GM23248 (cell line): ENCODE measurements at places on chromosomes 2 and 18. TPM values are rescaled to one million over a fixed set of nuclear protein-coding genes. Genes with fewer than 3 reads are reported as not detected.
A peak's percentile ranks its signal among the peaks of the same experiment; 100 is the strongest.

- no peak for DNase-seq
- H3K4me3 ChIP-seq, result no peak overlapping the region
- H3K4me1 ChIP-seq, result no peaks in the 10 kb centered on the region
Observed at GRCh38 chr2:6449343-6449742, 416.4 kb downstream of the CMPK2 start.

DNA sequence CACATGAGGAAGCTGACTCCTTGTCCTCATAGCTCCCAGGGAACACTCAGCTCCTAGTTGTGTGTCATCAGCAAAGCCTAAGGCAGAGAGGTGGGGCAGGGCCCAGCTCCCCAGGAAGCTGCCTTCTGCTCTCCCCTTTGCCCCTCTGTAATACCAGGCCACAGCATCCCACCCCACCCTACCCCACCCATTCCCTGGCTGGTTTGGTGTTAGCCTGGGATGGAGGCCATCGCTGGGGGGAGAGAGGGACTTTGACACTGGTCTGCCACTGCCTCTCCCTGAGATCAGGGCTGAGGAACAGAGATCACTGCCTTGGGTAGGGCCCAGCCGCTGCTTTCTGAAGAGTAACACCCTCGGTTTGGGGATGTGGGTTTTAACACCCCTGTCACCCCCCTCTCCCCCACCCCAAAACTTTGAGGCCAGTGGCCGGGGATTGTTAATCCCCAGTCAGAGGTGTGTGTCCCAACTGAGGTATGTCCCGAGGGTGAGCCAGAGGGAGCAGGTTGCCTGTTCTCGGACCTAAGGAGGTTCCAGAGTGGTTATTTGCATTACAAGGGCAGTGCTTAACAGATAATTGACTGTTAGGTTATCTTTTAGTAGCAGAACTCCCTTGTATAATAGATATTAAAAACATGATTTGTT lies 41.4 kb downstream of the TET3 start:
- H3K27me3 ChIP-seq, result no peaks in the 10 kb centered on the region
- H3K36me3 ChIP-seq, result no peaks in the 10 kb centered on the region

- H3K4me1 ChIP-seq, result peaks cover 32% of the 10 kb centered on the region
- H3K27ac ChIP-seq, result no peak overlapping the region
- no peaks in the 10 kb centered on the region for H3K36me3 ChIP-seq
- H3K4me3 ChIP-seq, result no peak overlapping the region
- no peaks in the 10 kb centered on the region for H3K27me3 ChIP-seq
Observed at GRCh38 chr2:62151306-62151638, 44.6 kb upstream of the B3GNT2 start.

DNA sequence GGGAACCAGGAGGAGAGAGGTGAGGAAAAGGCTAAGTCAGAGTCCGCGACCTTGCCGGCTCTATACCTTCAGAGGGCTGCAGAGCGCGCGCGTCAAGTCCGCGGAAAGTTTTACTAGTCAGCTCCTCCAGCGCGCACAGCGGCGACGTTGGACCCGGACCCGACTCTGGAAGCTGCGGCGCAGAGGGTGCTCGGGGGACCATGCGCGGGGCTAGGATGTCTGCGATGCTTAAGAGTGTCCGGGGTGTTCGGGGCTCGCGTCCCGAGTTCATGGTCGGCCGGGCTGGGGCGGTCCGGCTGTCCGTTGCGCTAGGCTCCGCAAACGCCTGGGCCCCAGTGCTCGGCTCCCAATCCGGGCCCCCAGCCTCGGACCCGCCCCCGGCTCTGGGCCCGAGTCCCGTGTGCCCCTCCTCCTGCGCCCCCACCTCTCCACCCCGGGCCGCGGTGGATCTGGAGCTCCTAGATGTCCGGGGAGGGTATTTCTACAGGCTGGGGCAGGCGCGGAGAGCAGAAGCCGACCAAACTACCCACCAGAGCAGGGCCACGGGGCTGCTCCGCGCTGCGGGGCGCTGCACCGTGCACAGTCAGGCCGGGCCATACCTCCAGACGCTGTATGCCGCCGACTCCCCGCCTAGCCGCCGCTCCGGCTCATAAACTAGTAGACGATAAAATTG lies at the start of gene LBX2:
TSS of gene LBX2 (minus strand) at position 337 of the 673 bp plus-strand sequence. CDS start at position 271, 66 bp downstream.
- H3K27ac ChIP-seq, result no peak within 1 kb of the TSS
- H3K4me3 ChIP-seq, result peak within 1 kb of the TSS; percentile 68
- H3K36me3 ChIP-seq, result no peaks in the 10 kb centered on the region
- peak; percentile 63 for DNase-seq
- peaks cover 11% of the 10 kb centered on the region for H3K4me1 ChIP-seq
- no peaks in the 10 kb centered on the region for H3K27me3 ChIP-seq

- no peaks in the 10 kb centered on the region for H3K27me3 ChIP-seq
- H3K4me1 ChIP-seq, result peaks cover 30% of the 10 kb centered on the region
- no peak for DNase-seq
Observed at GRCh38 chr18:57747809-57748680, 55.1 kb downstream of the ATP8B1 start.

DNA sequence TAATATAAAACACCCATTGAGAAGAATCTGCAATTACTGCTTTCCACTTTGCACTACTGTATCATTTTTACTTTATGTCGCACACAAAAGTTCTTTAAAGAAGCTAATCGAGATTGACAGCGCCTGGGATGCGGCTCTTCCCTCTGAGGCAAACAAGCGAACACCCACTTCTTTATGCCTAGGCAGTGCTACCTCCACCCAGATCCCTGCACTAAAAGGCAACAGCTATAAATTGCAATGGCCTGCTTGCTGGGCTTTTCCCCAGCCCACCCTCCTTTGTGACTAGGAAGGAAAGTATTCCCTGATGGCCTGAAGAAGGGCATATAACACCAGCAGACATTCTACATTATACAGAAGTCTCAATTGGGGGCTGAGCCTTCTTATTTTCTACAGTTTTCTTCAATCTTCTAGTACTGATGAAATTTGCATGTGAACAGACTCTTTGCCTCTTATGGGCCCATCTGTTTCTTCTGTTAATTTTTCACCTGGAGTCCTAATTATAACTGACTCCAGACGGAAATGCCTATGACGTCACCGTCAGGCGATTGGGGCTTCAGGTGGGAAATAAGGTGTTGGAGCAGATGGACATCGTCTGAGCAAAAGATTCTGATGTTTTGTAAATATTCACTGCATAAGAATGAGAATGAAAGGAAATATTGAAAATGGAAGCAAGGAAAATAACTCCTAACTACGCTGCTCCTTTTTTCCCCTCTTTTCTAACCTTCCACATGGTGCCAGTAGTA lies 138.9 kb upstream of the DCC start:
- H3K4me3 ChIP-seq, result no peak overlapping the region
- no peak overlapping the region for H3K27ac ChIP-seq
- no peak for DNase-seq
- H3K36me3 ChIP-seq, result no peaks in the 10 kb centered on the region

GRCh38 chr18:48932822-48933510 lies 17.8 kb downstream of the SMAD7 start:
- H3K4me1 ChIP-seq, result peaks cover 92% of the 10 kb centered on the region
- peak; percentile 64 for DNase-seq
- H3K36me3 ChIP-seq, result peaks cover 4% of the 10 kb centered on the region; the same call in 1 of the 2 replicates
- H3K4me3 ChIP-seq, result peak overlapping the region; percentile 50
- H3K27ac ChIP-seq, result peak overlapping the region; percentile 87
- no peaks in the 10 kb centered on the region for H3K27me3 ChIP-seq

GRCh38 chr2:237039301-237040031 lies 46.2 kb upstream of the COPS8 start:
- no peak overlapping the region for H3K4me3 ChIP-seq
- H3K27ac ChIP-seq, result no peak overlapping the region
- no peaks in the 10 kb centered on the region for H3K4me1 ChIP-seq
- no peak for DNase-seq
- H3K36me3 ChIP-seq, result no peaks in the 10 kb centered on the region

DNA sequence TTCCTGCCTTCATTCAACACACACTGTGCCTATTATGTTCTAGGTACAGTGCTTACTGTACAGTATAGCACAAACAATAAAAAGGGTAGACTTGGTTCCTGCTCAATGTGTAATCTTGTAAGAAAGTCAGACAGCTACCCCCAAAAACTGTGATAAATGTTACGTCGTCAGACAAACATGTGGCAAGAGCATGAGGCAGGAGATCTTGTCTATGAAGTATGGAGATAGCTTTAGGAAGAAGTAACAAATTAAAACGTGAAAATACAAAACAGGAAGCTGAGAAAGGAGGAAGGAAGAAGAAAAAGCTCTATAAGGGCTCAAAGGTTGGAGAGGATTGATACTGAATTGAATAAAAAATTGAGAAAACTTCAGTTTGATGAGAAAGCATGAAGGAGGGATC lies 276.2 kb upstream of the HNRNPA3 start:
- DNase-seq, result no peak
- no peaks in the 10 kb centered on the region for H3K36me3 ChIP-seq
- peaks cover 25% of the 10 kb centered on the region; the same call in 1 of the 2 replicates for H3K27me3 ChIP-seq
- H3K4me1 ChIP-seq, result no peaks in the 10 kb centered on the region
- no peak overlapping the region for H3K4me3 ChIP-seq

DNA sequence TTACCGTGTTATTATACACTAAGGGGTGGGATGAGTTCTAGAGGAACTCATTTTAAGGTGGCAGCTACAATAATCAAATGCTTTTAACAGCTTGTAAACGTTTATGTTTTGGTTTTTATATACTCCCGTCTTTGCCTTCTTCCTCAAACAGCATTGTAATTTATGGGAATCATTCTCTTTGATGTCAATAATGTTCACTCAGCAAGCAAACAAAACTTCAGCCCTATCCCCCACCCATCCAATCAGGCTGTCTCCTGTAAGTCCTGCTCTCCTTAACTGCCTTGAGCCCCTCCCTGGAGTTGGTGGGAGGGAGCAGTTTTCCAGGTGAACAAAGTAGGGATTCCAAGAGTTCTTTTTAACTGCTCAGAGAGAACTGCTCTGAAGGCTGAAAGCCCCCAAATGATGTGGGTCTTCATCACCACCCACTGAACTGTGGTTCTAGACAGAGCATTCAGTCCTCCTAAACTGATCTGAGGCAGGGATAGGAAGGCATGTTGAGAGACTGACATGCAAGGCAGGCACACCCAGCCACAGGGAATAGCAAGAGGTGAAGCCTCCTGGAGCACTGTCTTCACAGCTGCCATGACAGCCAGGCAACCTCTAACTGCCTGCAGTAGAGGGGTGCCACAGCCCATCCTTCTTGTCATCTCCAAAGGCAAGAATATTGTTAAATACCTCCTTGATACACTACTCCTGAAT lies 17.5 kb downstream of the MYO5B start:
- no peak overlapping the region for H3K4me3 ChIP-seq
- DNase-seq, result no peak
- no peak overlapping the region for H3K27ac ChIP-seq
- peaks cover 7% of the 10 kb centered on the region; the same call in 1 of the 2 replicates for H3K27me3 ChIP-seq

- H3K27ac ChIP-seq, result no peak overlapping the region
- peaks cover 7% of the 10 kb centered on the region; the same call in 1 of the 2 replicates for H3K4me1 ChIP-seq
- no peak for DNase-seq
Observed at GRCh38 chr18:79208906-79209305, 139.7 kb downstream of the ATP9B start.

DNA sequence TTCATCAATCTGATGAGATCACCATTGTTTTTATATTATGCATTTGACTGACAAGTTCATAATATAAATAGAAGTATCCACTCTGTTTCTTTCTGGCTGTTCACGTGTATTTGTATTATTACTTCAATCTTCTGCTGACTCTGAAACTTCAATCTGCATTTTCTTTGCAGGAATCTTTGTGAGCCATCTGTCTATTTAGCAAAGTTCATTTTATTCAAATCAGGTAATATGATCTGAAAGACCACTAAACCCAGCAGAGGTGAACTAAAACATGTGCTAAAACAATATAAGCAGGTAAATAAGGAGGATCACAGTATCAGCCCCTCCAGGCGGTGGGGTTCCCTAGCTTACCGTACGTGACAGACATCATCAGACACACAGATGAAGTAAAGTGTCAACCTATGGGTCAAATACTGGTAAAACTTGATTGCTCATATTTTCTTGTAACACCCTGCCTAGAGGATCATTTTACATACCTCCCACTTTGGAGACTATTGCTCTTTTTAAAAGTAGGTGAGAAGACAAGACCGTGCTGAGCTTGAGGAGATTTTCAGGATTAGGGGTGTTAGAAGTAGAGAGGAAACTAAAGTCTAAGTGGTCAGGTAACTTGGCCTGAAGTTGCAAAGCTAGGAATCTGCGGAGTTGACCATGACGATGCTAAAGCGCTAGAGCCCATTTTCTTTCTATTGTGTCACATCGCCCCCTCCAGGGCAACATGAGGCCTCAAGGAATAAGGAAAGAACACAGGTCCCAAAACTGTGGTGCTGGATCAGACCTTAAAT lies 9.0 kb downstream of the DTNB start:
- no peaks in the 10 kb centered on the region for H3K27me3 ChIP-seq
- no peaks in the 10 kb centered on the region for H3K36me3 ChIP-seq
- no peak overlapping the region for H3K27ac ChIP-seq
- DNase-seq, result peak; percentile 57
- no peak overlapping the region for H3K4me3 ChIP-seq
- H3K4me1 ChIP-seq, result no peaks in the 10 kb centered on the region

- peak; percentile 92 for DNase-seq
- peak overlapping the region; percentile 95 for H3K27ac ChIP-seq
- no peak overlapping the region for H3K4me3 ChIP-seq
- peaks cover 53% of the 10 kb centered on the region for H3K4me1 ChIP-seq
- no peaks in the 10 kb centered on the region for H3K27me3 ChIP-seq
Observed at GRCh38 chr2:205700331-205701132, 18.2 kb downstream of the NRP2 start.

The HNMT gene
- total RNA-seq, result 2.7 and 7.3 TPM in 2 replicates

The EDAR gene
- not detected in 2 replicates for total RNA-seq

The PCARE gene
- total RNA-seq, result not detected in 2 replicates

The CXCR1 gene
- total RNA-seq, result not detected in 2 replicates

The PELI1 gene
- 2.1 and 7.8 TPM in 2 replicates for total RNA-seq

The DSC1 gene
- total RNA-seq, result not detected in 2 replicates

The RUFY4 gene
- not detected in 2 replicates for total RNA-seq
